Kasumi-1 (cell line): ENCODE measurements at places on chromosomes 1 and 21.
A peak's percentile ranks its signal among the peaks of the same experiment; 100 is the strongest.

GRCh38 chr1:248627971-248628844 is 6.7 kb downstream of the OR2T11 start:
- DNase-seq = no peak

GRCh38 chr1:54643736-54644135 is 2.1 kb downstream of the MROH7 start:
- DNase-seq = peak; percentile 13

GRCh38 chr1:84090447-84091245 is 53.4 kb upstream of the PRKACB start:
- no peak for DNase-seq

DNA sequence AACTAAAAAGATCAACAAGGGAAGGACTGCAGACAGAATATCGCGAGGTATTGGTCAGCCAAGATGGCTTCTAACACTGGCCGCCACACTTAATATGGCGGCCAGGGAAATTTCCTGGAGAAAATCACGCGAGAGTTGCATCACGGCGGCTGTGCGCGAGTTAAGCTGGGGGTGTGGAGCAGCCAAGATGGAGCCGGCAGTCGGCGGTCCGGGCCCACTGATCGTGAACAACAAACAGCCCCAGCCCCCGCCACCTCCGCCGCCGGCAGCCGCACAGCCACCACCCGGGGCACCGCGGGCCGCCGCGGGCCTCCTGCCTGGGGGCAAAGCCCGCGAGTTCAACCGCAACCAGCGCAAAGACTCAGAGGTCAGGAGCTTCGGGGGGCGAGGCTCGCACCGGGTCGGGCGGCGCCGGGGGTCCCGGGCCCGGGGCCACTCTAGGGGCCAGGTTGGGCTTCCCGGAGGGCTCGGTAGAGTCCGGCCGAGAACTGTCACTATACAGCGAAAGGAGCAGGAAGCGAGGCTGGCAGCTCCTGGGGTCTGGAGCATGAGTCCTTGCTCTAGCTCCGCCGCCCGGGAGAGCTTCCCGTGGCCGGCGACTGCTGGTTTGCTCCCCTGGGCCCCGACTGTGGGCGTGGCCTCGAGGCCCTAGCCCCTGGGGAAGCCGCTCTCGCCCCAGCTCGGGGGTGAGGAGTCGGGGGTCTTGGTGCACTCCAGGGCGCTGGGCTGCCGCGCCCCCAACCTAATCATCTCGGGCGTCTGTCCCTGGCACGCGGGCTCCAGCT is at the start of gene STRIP1:
TSS of gene STRIP1 (plus strand) at position 174 of the 785 bp plus-strand sequence. CDS start at position 188, 14 bp downstream.
- DNase-seq = peak; percentile 98

DNA sequence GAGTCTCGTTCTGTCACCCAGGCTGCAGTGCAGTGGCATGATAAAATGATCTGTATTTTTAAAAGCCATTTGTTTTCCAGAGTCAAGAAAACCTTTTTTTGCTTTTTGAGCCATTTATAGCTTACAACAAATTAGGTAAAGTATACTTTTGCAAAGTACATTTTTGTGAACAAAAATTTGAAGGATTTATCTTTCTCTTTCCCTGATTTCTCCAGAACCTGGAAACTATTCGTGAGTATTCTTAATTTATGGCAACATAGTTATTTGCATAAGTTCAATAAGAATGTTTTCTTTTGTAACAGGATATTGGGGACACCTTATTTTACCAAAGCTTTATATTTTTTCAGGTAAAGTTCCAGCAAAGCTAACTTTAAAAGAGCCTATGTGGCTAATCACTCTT is 37.4 kb upstream of the SLC35F3 start:
- DNase-seq = no peak

- no peak for DNase-seq
Observed at GRCh38 chr1:1089731-1090423, 15.8 kb upstream of the RNF223 start.

DNA sequence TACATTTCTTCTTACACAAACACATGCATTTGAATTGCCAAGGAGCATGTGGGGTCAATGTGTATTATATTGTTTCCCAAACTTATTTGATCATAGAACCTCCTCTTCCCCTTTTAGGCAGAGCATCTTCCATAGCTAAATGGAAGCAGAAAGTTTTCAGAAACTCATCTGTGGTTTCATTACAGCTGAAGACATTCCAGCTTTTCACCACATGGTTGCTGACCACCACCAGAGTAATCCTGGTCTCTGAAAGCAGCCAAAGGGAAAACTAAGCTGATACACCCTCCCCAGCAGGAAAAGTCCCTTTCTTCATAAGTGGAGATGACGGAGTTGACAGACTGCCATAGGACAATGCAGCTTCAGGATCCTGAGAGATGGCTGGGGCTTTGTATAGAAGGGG is 30.2 kb upstream of the OTUD3 start:
- DNase-seq = no peak

DNA sequence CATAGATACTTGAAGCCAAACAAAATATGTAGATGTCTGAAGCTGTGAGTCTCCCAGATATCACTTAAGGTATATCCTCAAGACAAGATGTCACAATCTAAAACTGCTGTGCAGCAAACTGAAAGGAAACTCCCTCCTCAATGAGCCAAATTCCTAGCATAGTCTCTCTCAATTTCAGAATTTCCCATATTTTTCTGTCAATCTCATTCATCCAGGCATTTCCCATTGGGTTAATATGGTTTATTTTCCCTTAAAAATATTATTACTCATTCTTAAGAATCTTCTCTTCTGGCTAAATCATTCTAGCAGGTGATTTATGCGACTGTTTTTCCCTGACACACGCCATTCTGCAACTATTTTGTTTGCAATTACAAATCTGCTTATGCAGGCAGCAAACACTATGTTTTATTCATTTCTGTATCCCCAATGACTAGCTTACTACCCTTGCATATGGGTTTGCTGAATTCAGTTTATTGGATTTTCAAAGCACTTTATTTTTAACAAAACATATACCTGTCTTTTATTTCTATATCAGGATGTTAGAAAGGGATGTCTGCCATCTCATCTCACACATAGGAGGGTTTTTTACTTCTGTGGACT is 69.9 kb downstream of the TNFSF4 start:
- DNase-seq = no peak

DNA sequence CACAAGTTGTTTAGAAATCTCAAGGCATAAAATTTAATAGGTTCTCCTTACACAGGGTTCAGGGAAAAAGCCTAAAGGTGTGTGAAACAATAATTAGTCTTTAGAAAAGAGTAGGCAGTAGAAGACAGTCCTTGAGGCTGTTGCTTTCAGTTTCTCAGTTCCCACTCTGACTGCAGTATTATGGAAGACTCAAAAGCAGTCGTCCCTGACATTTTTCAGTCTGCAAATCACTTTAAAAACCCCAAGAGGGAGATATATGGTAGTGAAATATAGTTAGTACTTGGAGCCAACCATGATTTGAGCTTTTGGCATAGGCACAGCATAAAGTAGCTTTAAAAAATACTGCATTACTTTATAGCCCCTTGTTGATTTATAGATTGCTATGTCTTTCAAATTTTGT is 299.7 kb downstream of the OLFM3 start:
- no peak for DNase-seq

DNA sequence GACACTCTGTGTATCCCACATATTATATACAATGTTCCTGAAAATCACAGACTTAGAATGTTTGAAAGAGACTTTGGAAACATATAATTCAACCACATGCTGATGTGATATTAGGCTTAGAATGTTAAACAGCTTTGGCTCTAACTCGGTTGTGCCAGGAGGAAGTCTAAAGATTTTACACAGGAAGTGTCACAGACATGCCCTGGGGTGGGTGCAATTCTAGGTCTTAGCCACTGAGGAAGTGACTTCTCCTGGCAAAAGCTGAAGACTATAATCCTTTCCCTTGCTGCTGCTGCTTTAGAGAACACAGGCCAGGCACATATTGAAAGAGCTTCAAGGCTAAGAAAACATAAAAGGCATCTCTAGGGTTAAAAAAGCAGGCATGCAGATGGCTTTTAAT is 51.0 kb downstream of the RPL5 start:
- DNase-seq = peak; percentile 79

GRCh38 chr1:153513023-153513422 is 22.8 kb downstream of the S100A6 start:
- DNase-seq = no peak

GRCh38 chr21:36606983-36607325 is 92.0 kb upstream of the SIM2 start:
- no peak for DNase-seq

DNA sequence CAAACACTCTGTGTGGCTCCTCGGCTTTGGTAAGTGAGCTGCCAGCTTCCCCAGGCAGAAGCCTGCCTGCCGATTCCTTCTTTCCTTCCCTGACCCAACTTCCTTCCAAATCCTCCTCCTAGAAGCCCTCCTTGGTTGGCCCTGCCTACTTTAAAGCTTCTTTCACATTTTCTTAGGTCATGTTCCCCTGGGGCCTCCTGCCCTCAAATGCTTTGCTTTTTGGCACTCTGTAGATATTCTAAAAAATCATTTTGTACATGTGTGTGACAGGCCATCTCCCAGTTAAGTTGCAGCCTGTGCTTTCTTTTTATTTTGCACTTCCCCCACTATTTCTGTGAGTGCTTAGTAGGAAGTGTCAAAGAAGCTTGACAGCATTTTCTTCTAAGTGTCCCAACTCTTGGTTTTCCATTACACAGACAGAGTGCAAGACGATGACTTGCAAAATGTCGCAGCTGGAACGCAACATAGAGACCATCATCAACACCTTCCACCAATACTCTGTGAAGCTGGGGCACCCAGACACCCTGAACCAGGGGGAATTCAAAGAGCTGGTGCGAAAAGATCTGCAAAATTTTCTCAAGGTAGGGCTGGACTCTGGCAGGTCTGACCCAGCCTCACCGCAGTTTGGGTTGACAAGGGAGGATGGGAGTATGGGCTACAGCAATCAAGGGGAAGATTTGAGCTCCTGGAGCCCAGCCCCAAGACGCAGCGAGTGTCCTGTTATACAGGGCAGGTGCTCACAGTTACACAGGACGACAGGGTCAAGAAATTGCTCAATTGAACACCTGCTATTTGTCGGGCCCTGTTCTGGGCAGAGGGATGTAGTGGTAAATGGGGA is at the start of gene S100A9:
TSS of gene S100A9 (plus strand) at position 2 of the 838 bp plus-strand sequence. CDS start at position 432, 430 bp downstream.
- DNase-seq = peak; percentile 52

DNA sequence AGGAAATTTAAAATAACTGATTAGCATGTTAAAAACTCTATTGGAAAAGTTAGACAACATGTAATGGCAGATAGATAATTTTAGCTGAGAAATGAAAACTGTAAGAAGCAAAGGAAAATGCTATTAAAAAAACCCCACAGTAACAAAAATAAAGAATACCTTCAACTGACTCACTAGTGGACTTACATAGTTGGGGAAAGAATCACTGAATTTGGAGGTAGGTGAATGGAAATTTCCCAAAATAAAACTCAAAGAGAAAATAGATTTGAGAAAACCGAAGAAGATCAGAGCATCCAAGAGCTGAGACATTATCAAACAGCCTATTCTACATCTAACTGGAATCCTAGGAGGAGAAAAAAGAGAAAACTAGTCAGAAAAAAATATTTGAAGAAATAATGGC is 34.7 kb downstream of the PDE4B start:
- DNase-seq = no peak

DNA sequence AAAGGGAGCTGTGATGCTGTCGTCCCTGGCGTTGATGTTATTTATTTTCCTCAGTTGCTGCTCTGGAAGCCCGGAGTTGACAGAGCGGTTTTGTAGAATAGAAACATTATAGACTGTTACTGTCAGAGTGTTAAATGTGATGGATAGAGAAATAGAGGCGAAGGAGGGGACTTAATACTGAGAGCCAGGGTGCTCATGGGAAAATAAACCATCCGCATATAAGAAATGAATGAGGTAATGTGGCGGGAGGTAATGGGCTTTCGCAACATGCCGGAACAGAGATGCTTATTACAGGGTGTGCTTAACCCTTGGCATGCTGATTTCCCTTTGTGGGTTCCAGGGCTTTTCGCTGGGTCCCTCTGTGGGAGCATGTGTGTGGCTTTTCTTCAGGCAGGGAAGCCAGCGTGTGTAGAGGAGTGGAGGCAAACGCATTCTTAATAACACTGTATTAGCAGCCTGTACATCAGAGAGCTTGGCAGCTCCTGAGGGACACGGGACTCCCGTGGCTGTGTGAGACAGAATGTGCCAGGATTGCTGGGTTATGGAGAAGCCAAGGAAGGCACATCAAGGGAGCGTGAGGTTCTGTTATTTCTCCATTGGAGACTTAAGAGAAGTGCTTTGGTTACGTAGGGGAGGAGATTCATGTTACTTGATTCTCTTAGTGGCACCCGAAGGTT is 141.0 kb downstream of the PBX1 start:
- DNase-seq = no peak

DNA sequence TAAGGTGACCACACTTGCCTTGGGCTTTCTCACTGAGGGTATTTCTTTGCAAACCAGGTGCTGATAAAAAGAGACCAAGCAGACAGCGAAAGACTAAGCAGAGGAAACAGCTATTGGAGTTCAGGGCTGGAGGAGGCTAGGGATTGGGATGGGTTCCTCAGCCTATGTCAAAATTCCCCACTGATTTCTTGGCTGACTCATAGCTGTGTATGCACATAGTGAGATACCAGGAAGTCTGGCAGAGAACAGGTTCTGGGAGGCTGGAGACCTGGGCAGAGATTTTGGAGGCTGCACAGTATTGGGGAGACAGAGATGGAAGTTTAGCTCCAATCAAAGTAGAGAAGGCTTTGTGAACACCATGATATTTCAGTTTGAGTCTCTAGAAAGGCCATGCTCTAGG is 25.3 kb downstream of the YARS1 start:
- DNase-seq = no peak

GRCh38 chr1:93899543-93900207 is 9.6 kb downstream of the GCLM start:
- no peak for DNase-seq

DNA sequence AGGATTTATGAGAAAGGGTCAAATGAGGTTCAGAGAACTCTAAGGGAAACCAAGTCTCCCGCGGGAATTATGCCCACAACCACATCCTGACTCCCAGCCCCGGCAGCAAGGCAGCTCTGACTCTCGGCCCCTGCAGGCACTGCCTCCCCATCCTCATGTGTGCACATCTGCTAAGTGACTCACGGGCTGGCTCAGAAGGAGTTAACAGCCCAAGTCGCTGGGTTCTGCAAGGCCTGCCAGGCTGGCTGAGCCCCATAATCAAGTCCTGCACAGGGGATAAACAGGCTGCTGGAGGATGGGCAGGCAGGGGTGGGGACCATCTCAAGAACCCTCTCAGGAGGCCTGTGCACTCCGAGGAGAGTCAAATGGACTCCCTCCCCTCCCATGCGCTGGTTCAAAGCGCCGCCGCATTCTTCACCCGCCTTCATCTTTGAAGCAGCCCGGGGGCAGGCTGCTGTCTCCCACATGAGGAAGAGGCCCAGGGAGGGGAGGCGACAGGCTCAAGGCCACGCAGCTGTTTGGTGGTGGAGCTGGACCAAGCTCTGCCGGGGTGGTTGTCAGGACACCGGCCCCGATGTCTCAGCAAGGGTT is 344.3 kb downstream of the MATN1 start:
- no peak for DNase-seq

DNA sequence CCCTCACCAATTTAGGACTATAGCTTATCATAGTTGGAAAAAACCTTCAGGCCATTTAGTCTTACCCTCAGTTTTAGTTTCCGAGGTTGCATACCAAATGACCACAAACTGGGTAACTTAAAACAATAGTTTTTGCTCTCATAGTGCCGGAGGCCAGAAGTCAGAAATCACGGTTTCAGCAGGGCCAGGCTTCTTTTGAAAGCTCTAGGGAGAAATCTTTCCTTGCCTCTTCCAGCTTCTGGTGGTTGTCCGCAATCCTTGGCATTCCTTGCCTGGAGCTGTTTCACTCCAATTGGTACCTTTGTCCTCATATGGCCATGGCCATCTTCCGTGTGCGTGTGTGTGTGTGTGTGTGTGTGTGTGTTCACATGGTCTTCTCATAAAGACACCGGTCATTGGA is 12.4 kb upstream of the PLXNA2 start:
- no peak for DNase-seq
